ENCODE measurements at places on chromosomes 2 and 18. TPM values are rescaled to one million over a fixed set of nuclear protein-coding genes. Genes with fewer than 3 reads are reported as not detected.

Gene CROCC2
- total RNA-seq = not detected

Gene ASNSD1
- 52.1 TPM for total RNA-seq

Gene UBXN2A
- 16.4 TPM for total RNA-seq

Gene AGXT
- not detected for total RNA-seq

Gene LRP1B
- total RNA-seq = not detected

Gene RDH14
- 23.2 TPM for total RNA-seq

Gene COL6A3
- total RNA-seq = 12.0 TPM

Gene RSAD2
- total RNA-seq = 17.8 TPM

All from activated T-cell treated with anti-CD3 and anti-CD28 coated beads, Interleukin-2, amount 50 U/mL, for 72 hours (primary cell).